NCI-H748 treated with DMSO at 0.1 percent for 48 hours (cell line): ENCODE measurements at places on chromosomes 13 and 19.
A peak's percentile ranks its signal among the peaks of the same experiment; 100 is the strongest.

GRCh38 chr19:531009-531752 is 379 bp upstream of the CDC34 start:
- peak; percentile 19 for DNase-seq

DNA sequence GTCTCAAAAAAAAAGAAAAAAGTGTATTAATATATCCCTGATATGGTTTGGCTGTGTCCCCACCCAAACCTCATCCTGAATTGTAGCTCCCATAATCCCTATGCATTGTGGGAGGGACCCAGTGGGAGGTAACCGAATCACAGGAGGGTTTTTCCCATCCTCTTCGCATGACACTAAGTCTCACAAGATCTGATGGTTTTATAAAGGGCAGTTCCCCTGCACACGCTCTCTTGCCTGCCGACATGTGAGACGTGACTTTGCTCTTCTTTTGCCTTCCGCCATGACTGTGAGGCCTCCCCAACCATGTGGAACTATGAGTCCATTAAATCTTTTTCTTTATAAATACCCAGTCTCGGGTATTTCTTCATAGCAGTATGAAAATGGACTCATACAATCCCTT is 17.7 kb downstream of the STK24 start:
- DNase-seq = no peak

GRCh38 chr13:59494151-59494550 is 669.6 kb downstream of the DIAPH3 start:
- DNase-seq = no peak

GRCh38 chr13:21998279-21998990 is 327.6 kb downstream of the FGF9 start:
- DNase-seq = no peak

DNA sequence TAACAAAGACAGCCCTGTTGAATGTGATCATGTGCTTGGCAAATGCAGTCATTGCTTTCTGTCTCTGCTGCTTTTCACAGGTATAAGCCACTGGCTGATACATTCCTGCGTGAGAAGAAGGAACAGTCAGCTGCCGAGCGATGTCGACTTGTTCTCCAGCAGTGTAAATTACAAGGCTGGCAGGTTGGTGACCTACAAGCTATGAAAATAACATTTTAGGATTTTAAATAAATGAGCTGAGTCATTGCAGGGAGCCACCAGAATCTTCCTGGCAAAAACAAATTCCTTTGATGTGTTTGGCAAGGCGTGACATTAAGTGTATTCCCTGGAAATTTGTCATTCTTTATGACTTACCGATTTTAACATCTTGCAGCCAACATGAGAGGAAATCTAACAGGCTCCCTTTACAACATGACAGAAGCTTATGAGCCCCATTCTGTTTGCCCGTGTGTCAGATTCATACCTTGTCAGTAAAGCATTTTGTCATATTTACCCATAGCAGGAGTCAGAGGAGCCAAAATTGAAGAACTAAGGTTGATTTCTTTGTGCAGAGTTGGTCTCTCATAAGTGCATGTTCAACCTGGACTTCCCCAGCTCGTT is 471.4 kb downstream of the MYO16 start:
- DNase-seq = no peak

DNA sequence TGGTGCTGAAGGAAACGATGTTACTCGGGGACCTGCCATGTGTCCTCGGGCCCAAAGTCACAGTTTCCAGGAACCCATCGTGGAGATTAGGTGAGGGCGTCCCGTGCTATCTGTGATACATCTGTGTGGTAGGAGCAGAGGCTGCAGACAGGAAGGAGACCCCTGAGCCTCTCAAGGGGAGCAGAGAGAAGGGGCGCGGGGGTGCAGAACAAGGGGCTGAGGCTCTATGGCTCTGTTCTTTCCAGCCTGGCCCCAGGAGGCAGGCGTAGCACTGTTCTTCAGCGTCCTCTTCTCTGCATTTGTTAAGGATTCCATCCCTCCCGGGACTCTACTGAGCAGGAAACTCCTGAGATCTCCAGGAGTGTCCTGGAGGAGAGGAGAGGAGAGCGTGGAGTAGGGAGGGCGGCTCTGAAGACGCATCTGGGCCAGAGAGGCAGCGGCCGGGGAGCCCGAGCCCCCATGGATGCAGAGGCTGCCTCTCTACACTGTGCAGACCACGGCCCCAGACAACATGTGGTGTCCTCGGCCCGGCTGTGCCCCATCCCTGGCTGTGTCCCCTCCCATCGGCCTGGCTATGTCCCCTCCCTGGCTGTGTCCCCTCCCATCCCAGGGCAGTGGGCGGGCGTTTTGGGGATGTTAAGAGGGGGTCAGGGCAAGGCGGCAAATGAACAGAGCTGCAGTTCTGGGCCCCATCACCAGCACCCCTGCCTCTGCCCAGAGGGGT is 118.0 kb downstream of the ATP11A start:
- no peak for DNase-seq

- DNase-seq = no peak
Measured at GRCh38 chr13:94993616-94994015, 281.3 kb upstream of the SOX21 start.

DNA sequence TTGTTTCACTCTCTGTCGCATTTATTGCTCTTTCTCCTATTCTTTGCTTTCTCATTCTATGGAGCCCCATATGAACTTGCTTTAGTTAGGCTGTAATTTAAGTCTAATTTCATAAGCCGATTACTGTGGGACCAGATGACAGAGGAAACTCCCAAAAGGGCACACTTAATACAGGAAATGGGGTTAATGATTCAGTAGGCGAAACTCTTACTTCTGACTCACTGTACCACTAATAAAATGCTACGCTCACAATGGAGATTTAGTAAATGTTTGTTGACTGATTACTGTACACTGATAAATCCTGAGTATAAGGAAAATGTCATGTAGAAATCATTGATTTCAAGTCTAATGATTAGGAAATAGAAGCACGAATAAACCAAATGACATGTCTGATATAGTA is 276.4 kb downstream of the KLF5 start:
- no peak for DNase-seq

DNA sequence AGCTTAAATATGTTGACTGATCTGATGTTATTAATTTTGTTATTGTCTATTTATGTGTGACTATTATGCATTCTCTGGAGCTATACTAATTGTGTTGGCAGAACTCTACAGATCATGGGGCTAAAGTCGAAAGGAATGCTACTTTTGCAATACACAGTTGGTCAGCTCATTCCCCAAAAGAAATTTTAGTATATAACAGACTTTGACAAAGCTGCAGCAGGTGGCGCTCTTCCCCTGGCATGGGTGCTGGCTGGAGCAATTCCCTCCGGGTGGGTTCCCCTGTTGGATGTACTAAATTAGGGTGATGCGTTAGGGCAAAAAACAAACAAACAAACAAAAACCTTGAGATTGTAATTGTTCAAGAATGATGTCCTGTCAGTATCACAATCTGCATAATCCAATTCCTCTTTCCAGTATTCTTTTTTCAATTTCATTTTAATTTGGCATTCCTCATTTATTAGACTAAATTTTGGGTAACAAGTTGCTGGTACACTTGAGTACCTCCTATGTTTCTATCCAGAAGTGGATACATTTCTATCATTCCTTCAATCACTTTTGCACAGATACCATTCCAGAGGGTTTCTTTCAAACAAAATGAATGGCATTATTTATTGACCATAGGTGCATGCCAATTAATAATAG is 322.8 kb upstream of the EDNRB start:
- peak; percentile 62 for DNase-seq

DNA sequence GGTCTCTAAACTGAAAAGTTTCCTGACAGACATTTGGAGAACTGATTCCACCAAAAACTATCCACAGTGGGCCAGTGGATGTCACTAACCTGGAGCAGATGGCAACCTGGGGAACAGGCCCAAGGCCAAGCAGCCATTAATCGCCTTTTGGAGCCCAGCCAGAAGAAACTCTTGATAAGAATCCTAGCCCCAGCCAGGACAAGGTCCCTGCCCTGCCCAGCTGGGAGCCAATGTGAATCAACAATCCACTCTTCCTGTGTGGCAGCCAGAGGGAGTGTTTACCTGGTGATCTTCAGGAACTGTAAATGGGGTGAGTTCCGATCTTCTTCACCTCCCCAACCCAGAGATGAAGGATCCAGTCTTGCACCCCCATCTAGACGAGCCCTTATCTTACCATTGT is 14.5 kb upstream of the IGSF23 start:
- no peak for DNase-seq

GRCh38 chr13:25579221-25579620 is 207.4 kb downstream of the ATP8A2 start:
- no peak for DNase-seq

DNA sequence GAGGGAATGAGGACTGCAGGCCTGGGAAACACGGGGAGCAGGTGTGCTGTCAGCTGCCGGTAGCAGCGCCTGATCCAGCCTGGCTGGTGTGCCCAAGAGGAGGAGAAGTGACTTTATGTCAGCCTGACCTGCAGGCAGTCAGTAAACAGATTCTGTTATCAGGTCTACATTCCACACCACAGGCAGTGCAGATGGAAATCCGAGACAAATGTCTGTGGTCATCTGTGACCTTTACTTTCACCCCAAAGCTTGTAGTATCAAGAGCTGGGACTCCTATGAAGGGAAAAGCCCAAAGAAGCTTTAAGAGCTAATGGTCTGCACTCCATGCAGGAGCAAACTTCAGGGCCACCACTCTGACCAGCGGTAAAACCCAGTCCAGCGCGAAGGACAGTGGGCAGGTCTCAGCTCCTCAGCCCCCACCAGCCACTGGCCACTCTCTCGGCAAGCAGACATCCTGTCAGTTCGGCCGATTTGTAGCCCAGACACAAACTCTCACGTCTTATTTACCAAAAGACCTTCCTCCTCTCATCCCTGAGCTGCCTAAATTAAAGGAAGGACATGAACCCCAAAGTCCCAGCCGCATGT is 7.7 kb downstream of the EPS15L1 start:
- DNase-seq = no peak

GRCh38 chr13:113592571-113592970 is 8.0 kb downstream of the TFDP1 start:
- no peak for DNase-seq

DNA sequence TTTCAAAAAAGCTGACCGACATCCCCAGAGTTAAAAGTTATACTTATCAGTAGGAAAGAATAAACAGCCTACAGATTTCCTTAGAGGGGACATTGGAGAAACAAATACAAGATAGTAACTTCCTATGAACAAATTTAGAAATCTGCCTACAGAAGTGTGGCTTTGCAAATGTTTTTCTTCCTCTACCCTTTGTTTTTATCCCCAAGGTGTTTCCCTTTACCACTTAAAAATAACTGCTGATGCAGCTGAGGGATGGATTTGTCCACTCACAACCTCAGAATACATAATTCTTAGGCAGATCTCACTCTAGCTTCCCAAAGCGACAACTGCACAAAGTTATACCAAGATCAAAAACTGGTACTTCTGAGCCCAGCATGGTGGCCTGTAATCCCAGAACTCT is 20.9 kb downstream of the MED4 start:
- DNase-seq = no peak

DNA sequence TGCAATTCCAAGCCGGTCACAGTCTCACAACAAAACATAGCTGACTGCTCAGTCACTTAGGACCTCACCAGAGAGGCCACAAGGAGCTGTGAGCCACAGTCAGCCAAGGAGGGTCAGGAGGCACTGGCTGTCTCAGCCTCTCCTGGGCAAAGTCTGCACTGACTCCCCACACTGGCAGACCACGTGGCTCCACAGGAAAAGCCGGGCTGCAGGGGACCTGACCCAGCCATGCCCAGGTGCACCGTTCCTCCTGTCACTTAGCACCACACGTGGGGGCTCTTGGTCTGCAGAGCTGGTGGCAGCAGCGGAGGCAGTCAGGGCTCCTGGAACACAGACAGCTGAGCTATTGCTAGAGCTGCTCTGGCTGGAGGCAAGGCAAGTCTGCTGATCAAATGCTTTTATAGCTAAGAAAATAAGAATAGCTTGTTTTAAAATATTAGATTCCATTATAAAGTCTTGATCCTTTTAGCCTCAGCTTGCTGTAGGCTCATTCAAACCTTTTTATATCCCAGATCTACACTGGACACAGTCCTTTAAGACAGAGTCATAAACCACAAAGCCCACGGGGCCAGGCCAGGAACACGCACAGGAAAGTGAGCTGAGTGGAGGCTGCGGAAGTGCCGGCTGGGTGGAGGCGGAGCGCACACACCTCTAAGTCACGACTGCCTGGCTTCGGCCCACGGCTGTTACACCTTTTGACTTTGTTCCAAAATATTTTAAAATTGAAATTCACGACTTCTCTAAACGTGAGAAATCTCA is 744.1 kb downstream of the UQCRFS1 start:
- no peak for DNase-seq

DNA sequence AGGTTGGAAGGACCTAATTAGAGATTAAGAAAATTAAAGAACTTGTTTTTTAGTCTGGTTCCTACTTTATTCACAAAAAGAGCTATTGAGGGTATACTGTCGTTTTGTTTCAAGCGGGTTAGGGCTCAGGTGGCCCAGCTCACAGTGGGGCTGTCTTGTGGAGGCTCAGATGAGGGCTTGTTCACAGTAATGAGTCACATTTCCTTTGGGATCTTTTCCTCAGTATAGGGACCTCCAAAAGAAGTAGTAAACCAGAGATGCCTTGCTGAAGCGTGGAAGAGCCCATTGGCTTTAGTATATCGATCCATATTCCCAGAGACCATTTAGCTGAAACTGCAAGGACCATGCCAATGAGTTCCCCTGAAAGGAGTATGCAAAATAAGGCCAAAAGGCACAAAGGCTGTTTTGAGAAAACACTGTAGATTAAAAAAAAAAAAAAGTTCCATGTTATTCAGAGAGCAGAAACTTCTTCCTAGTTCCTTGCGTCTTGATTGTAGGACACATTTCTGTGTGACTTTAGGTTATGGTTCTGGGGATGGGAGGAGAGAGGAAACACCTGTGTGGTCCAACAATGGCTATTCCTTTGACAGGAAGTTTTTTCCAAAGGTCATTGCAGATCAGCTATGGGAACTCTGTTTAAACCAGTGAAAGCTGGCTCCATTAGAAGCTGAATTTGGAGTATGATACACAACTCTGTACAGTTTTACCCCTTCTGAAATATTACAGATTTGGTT is 32.8 kb upstream of the GPI start:
- DNase-seq = no peak

- no peak for DNase-seq
Measured at GRCh38 chr13:101210774-101211173, 205.5 kb downstream of the NALCN start.

GRCh38 chr13:26829716-26830115 is 69.1 kb upstream of the GPR12 start:
- DNase-seq = no peak

DNA sequence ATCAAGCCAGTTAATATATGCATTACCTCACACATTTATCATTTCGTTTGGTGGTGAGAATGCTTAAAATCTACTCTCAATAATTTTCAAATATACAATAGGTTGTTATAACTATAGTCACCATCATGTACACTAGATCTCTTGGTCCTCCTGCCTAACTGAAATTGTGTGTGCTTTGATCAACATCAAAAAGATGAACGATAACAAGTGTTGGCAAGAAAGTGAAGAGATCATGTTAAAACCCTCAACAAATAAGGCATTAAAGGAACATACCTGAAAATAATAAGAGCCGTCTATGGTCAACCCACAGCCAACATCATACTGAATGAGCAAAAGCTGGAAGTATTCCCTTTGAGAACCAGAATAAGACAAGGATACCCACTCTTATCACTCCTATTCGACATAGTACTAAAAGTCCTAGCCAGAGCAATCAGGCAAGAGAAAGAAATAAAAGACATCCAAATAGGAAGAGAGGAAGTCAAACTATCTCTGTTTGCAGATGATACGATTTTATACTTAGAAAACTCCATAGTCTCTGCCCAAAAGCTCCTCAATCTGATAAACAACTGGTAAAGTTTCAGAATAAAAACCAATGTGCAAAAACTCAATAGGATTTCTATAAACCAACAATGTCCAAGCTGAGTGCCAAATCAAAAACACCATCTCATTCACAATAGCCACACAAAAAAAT is 27.9 kb upstream of the OR10H1 start:
- DNase-seq = no peak
